IMR-90 (cell line): ENCODE measurements at places on chromosomes 5 and 9. TPM values are rescaled to one million over a fixed set of nuclear protein-coding genes. Genes with fewer than 3 reads are reported as not detected.

- no peak for DNase-seq
Observed at GRCh38 chr9:130443456-130443801, 1.3 kb upstream of the ASS1 start.

The CDKN2B-AS1 gene
- total RNA-seq, result 1.1 and 1.7 TPM in 2 replicates

The AGXT2 gene
- not detected in 2 replicates for total RNA-seq

- no peak for DNase-seq
Observed at GRCh38 chr5:6082685-6083084, 295.7 kb downstream of the MED10 start.

DNA sequence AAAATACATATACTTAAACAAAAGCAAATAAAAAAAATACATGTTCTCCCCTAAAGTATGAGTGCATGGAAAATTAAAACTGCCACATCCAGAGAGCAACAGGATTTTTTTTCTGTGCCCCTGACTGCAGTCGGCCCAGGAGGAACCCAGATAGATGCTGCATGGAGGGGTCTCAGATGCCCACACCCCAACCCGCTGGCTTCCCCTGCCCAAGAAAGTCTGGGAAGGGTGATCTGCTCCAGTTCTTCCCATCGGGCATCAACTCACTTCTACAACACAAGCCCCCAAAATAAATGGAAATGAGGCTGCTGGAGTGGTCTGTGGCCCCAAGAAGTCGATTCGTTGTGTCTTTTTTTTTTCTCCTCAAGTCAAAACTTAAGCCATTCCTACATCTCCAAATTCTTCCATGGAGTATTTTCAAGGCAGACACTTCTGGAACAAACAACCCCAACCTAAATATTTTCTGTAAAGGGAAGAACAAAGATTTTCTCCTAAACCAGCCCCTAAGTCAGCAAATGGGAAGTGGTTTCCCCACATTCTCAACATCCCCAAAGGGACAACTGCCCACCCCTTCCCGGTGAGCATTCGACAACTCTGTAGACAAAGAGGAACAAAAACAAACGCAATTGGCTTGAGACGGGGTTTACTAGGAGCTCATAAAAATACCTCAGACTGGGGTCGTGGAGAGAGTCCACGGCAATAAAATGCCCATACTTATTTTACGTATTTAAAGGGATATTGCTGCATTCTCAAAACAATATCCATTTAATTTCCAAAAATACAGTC lies 46.7 kb downstream of the ROR2 start:
- DNase-seq, result no peak

DNA sequence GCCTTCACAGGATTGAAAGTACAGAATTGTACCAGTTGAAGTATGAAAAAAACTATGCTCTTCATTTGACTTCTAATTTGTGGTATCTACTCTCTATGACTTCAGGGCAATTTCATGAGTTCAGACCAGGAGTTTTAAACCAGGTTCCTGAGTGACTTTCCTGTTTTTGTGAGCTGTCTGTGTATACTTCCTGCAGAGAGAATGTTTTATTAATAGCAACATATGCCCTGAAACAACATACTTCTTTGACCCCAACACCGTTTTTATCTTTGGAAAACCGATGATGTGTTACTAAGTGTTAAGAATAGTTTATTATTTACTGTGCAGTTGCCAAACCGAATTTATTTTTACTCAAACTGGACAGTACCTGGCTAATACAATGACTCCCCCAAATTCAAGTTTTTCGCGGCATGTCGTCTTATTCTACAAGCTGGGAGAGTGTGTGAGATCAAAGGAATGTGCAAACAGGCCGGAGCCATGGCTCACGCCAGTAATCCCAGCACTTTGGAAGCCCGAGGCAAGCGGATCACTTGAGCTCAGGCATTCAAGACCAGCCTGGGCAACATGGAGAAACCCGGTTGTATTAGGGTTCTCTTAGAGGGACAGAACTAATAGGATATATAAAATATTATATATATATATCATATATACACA lies 58.7 kb upstream of the ERBIN start:
- peak; percentile 14 for DNase-seq

The FST gene
- 141 and 187 TPM in 2 replicates for total RNA-seq

The DOCK8 gene
- not detected in 2 replicates for total RNA-seq

- DNase-seq, result no peak
Observed at GRCh38 chr9:131552030-131552429, 6.7 kb downstream of the PRRT1B start.

The PRDM9 gene
- not detected in 2 replicates for total RNA-seq

- no peak for DNase-seq
Observed at GRCh38 chr9:129500863-129501770, 119.8 kb downstream of the C9orf50 start.

DNA sequence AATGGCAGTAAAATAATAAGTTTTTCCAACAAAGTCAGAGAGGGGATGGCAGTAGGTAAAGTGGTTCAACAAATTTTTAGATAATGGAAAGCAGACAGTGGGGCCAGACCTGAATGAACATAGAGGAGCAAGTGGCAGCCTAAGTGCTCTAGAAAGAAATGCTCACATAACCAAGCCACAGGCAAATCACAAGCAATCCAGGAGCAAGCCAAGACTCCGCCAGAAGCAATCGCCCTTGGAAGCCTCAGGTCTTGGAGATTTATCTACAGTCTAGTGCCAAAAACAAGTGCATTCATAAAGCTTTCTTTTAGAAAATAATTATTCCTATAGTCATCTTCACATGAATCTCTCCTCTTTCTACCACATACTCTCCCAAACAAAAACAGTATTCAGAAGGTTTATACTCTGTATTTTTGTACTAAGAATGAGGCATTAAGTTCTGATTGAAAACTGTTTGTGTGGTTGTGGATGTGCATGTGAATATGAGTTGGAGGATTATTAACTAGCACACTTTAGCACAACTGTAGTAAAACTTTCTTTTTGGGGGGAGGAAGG lies 375.5 kb downstream of the CDH9 start:
- no peak for DNase-seq

The PCDHGA3 gene
- total RNA-seq, result 1.4 and 1.7 TPM in 2 replicates

- peak; percentile 38 for DNase-seq
Observed at GRCh38 chr9:22111176-22111953, 102.3 kb upstream of the CDKN2B start.
